Tongue (tissue), 3 donors: ENCODE measurements at places on chromosomes 2 and 18.
A peak's percentile ranks its signal among the peaks of the same experiment; 100 is the strongest.

DNA sequence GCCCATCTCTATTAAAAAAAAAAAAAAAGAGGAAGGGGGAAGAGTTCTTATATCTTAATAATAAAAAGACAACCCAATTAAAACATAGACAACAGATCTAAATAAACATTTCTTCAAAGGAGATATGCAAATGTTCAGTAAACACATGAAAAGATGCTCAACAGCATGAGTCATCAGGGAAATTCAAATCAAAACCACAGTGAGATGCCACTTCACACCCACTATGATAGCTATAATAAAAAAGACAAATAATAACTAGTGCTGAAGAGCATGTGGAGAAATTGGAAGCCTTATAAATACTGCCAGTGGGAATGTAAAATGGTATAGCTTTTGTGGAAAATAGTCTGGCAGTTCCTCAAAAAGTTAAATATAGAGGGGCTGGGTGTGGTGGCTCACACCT, 61.5 kb upstream of the CYP20A1 start:
- DNase-seq, result no peak

DNA sequence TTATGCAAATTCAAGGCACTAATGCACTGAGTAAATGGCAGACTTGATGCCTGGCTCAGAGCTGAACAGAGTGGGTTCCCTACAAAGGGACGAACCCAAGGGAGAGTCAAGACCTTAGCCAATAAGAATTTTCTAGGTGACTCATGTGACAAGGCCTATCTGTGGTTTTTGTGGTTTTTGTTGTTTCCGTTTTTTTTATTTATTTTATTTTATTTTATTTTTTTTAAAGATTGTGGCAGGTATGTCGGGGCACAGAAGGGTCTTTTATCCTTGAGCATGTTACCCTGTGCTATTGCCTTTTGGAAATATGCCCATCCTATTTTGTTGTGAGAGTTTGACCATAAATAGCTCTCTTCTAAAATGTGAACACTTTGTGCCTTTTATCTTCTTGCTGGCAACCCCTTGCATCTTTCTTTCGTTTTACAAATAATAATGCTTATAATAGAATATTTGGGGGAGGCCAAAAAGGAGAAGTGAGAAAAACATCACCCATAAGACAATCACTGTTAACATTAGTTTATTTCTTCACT, 113.4 kb upstream of the AQP4 start:
- no peak for DNase-seq

GRCh38 chr2:159188449-159188848, 98.1 kb downstream of the WDSUB1 start:
- no peak for DNase-seq

DNA sequence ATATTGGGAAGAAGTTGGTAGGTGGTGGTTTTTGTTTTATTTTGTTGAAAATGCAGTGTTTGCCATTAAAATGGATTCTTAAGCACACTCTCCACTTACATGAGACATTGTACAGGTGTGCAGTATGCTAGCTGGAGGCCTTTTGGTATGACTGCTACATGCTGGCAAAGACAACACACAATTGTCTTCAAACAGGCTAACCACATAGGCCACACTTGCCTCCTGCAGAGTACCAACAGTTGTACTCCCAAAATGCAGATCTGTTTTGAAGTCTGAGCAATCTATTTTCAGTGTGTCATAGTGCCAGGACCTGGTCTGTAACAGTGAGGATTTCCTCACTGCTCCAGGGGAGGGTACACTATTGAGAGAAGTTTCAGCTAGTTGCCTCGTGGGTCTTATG, 213.6 kb downstream of the ZRANB3 start:
- DNase-seq, result no peak

GRCh38 chr2:229003256-229003655, 267.8 kb downstream of the PID1 start:
- DNase-seq, result no peak

- peak; percentile 37 for DNase-seq
These were observed 80.3 kb downstream of the GYPC start for GRCh38 chr2:126736133-126736874.

DNA sequence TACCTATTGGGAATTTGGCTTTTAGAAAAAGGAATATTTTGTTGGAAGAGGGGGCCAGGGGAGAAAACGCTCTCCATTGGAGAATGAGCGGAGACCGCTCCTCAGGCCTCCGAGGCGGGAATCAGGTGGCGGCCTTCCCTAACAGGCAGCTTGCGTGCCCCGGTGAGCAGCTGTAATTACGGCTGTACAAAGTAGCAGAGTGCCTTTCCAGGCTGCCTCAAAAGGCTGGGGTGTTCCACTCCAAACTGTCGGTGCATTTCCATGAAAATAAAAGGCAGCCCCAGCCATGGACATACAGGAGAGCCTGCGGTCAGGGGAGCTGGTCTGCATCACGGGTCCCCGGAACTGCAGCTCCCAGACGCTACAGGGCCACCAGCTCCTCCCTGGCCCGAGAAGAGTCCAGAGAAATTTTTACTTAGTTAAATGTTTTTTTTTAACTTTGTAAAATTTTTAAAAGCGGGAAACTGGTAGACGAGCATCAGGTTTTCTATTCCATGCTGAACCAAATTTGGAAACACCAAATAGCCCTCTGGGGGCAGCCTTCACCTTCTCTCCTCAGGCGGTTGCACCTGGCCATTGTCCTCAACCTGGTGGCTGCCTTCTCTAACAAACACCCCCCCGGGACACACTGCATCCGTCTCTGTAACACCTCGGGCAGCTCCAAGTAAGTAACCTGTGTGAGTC, 209.3 kb upstream of the SALL3 start:
- no peak for DNase-seq

- peak; percentile 51 for DNase-seq
These were observed 15.1 kb downstream of the LOXHD1 start for GRCh38 chr18:46641917-46642316.

DNA sequence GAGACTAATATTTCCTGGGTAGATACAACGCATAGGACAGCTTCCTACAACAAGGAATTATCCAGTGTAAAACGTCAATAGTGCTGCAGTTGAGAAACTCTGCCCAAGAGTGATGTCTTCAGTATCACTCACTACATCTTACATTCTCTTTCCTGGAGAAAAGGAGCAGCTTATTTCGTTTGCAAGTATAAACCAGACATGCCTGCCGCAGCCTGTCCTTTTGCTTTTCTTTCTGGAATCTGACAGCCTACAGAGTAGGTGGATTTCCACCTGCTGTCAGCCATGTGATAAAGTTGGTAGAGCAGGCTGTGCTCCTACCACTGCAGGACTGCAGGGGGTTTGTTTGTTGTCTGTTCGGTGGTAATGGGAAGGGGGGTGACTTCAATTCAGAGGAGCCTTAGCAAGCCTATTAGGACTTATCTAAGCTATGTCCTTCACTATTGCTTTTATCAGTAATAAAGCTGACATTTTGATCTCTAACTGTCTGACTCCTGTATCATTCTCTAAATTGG, 439.1 kb downstream of the GRB14 start:
- DNase-seq, result peak; percentile 17

GRCh38 chr2:211354481-211354880, 798.1 kb downstream of the CPS1 start:
- no peak for DNase-seq

GRCh38 chr2:64532030-64532429, 7.9 kb downstream of the AFTPH start:
- no peak for DNase-seq

DNA sequence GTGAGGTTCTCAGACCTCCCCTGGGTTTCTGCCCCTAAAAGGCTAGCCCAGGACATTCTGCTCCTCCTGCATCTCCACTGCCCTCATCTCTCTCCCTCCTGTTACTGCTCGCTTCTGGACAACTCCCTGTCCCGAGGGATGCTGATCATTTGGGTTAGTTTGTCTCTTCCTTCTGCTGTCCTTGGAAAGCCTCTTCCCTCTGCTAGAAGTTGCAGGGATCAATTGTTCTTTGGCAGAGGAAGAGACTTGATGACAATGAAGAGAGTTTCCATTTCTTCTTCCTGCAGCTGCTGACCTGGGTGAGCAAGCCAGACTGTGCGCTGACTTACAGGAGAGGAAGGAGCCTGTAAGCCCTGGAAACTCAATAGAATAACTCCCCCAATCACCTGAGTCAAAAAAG, 68.9 kb downstream of the RDH14 start:
- peak; percentile 72 for DNase-seq

- DNase-seq, result no peak
These were observed 6.9 kb downstream of the STEAP3 start for GRCh38 chr2:119230219-119231185.

GRCh38 chr2:175698061-175698460, 304.0 kb downstream of the LNPK start:
- peak; percentile 25 for DNase-seq
